ENCODE measurements at places on chromosomes 4 and X.

- ATAC-seq: no peak
These were observed 95.5 kb downstream of the IRS4 start for GRCh38 chrX:108640817-108641216.

DNA sequence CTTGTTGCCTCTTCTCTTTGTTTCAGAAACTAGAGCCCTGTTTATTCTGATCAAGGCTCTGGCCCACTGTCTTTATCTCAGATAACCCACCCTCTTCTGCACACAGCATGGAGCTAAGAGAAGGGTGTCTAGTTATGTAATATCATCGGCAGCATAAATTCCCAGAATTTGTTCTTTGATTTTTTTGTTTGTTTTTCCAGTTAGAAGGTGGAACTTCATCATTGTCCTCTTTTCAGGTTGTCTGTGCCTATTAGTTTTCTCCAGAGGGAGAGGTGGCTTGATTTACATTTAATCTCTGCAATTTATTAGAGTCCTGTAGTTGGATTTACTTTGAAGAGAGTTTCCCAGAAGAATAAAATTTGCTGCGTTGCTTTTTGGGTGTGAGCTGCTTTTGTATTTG, 15.2 kb upstream of the F11 start:
- no peak for ATAC-seq

- no peak for ATAC-seq
These were observed 23.3 kb downstream of the CAMK2D start for GRCh38 chr4:113738251-113738650.

- ATAC-seq: no peak
These were observed 262.2 kb upstream of the PABPC4L start for GRCh38 chr4:134463771-134464170.

- no peak for ATAC-seq
These were observed 930 bp upstream of the SLITRK4 start for GRCh38 chrX:143636831-143637230.

- no peak for ATAC-seq
These were observed 15.4 kb upstream of the ADH6 start for GRCh38 chr4:99234331-99235010.

DNA sequence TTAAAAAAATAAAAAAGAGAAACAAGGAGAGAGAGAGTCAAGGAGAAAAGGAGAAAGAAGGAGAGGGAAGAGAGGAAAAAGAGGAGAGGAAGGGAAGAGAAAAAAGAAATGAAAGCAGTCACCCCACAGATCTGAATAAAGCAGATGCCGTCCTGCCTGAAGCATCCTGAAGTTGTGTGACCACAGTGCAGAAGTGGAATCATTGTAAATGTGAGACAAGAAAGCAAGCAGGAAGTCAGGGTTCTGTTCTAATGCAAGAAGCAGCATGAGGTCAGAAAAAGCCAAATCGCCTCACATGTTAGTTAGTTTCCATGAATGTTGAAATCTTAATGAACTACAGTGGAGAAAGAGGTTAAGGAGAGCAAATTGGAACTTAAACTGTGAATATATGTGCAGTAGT, 692.5 kb downstream of the CENPC start:
- ATAC-seq: no peak

DNA sequence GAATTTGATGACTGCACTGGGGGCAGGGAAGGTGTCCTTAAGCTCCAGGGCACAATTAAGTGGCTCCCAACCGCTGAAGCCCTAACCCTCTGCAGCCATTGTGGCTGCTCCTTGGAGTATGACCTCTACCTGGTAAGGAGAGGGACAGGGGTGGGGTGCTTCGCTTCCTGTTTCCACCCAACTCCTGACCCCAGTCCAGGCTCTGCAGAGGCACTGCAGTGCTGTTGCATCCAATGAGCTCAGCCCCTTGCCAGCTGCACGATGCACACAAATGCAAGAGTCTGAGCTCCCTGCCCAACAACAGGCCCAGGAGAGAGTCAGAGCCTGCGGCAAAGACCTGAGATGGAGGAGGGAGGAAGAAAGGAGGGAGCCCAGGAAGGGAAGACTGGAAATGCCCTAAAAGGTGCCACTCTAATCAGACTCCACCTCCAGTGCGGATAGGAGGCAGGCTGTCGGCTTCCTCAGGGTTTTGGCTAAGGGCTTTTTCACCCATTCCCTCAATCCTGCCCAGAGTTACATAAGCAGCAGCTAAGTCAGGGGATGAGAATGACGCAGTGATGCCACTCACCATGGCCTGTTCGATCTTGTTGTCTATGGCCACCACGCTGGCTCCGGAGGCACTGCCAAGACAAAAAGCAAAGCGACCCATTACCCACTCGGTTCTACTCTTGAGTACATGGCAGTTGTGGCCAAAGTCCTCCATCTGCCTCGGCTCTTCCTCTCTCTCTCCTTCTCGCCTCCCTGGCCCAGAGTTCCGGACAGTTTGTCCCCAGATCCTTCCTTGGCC, 60.1 kb downstream of the TSC22D3 start:
- no peak for ATAC-seq

DNA sequence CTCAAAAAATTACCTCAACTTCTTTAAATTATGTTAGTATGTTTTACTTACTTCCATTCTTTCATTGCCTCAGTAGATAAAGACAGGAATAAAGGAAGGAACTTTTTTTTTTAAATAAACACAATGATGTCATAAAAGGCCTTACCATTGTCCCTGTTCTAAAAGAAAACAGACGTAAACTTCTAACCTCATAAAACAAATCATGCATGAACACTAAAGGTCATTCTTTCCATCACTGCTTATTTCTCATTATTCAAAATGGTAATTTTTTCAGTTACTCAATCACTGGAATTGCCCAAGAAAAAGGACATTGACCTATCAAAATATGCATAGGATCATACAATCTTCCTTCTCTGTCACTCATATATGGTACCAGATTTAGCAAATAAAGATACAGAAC, 32.2 kb upstream of the ARMCX2 start:
- ATAC-seq: no peak

Data from stimulated activated memory B cell treated with anti-CD40 and anti-IgM and Interleukin-4, amounts not matched to agents 10 μg/mL and 1 μg/mL and 100 μg/mL, for 72 hours (primary cell).